ENCODE measurements at places on chromosomes 13 and 19.
A peak's percentile ranks its signal among the peaks of the same experiment; 100 is the strongest.

- no peak for DNase-seq
- peak overlapping the region; percentile 10 for H3K27ac ChIP-seq
- H3K4me3 ChIP-seq = no peak overlapping the region
- H3K36me3 ChIP-seq = peaks cover 3% of the 10 kb centered on the region
- H3K27me3 ChIP-seq = peaks cover 30% of the 10 kb centered on the region
These were observed 156.9 kb downstream of the USP12 start for GRCh38 chr13:27014406-27015359.

GRCh38 chr13:42864952-42865767 lies 83.8 kb downstream of the FAM216B start:
- DNase-seq = no peak
- H3K36me3 ChIP-seq = no peaks in the 10 kb centered on the region
- no peak overlapping the region for H3K27ac ChIP-seq

DNA sequence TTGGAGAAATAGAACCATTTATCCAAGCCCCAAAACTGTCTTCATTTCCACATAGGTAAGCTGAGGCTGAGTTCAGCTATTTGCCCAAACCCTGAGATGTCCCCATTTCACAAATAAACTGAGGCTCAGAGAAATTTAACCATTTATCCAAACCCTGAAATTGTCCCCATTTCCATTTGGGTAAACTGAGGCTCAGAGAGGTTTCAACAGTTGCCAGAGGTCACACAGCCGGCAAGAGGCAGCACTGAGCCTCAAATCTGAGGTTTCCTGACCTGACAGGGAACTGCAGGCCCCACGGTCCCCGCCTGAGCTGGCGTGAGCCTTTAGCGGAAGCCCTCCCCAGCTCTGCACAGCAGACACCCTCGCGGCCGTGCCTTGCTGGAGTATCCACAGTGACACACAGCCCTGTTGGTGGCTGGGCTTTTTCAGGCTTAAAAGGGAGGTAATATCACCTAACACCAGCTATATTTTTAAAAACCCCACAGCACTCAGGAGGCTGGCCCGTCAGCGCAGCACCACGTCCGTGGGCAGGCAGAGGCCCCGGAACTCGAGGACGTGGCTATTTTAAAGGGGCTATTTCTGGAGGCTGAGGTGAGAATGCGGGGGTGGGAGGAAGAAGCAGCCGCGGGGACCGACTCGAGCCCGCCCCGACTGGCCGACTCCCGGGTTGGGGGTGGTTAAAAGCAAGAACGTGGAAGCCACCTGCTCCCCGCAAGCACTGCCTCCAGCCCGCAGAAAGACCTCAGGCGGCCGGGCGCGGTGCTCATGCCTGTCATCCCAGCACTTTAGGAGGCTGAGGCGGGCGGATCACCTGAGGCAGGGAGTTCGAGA lies 18.5 kb downstream of the PTPRS start:
- H3K4me3 ChIP-seq = peak overlapping the region; percentile 31
- DNase-seq = no peak
- H3K27me3 ChIP-seq = peaks cover 45% of the 10 kb centered on the region
- peaks cover 6% of the 10 kb centered on the region for H3K36me3 ChIP-seq
- no peak overlapping the region for H3K27ac ChIP-seq

GRCh38 chr19:40721936-40722661 lies 5.2 kb downstream of the ITPKC start:
- DNase-seq = no peak
- H3K27ac ChIP-seq = no peak overlapping the region
- H3K27me3 ChIP-seq = no peaks in the 10 kb centered on the region
- H3K36me3 ChIP-seq = peaks cover 2% of the 10 kb centered on the region

- H3K27me3 ChIP-seq = no peaks in the 10 kb centered on the region
- H3K36me3 ChIP-seq = no peaks in the 10 kb centered on the region
- H3K27ac ChIP-seq = no peak overlapping the region
- no peak overlapping the region for H3K4me3 ChIP-seq
- DNase-seq = no peak
These were observed 1175.8 kb upstream of the MIR17HG start for GRCh38 chr13:90171649-90172048.

All from T-helper 17 cell (primary cell).